ENCODE measurements at places on chromosomes 1 and 21.

DNA sequence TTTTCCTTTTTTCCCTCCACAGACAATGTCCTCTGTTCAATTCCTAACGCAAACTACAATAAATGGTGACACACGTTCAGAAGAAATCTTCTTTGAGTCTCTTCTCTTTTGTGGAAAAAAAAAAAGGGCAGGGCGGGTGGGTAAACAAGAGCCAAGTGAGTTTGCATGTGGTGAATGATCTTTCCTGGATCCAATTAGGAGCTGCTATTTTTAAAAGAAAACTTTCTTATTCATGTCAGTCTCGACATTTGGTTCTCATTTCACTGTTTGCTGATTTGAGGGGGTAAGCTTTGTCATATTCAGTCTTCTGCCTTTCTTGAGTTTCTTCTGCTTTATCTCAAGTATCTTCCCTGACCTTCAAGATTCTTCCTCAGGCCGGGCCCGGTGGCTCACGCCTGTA lies 29.2 kb upstream of the KIF1B start:
- DNase-seq: no peak

DNA sequence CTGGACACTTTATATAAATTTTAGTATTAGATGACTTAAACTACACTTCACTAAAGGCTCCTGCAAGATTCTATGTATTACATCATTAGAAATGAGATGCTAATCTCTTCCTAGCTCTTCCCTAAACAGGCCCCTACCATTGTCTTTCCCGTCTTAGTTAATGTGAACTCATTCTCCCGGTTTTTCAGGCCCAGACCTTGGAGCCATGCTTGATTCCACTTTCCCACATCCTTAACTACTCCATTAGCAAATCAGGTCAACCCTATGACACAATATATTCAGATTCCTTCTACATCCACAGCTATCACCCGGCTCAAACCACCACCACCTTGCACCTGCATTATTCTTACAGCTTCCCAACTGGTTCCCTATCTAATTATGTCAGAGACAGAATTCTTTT lies 73.3 kb downstream of the NVL start:
- no peak for DNase-seq

GRCh38 chr1:48969971-48970370 lies 193.3 kb upstream of the BEND5 start:
- no peak for DNase-seq

DNA sequence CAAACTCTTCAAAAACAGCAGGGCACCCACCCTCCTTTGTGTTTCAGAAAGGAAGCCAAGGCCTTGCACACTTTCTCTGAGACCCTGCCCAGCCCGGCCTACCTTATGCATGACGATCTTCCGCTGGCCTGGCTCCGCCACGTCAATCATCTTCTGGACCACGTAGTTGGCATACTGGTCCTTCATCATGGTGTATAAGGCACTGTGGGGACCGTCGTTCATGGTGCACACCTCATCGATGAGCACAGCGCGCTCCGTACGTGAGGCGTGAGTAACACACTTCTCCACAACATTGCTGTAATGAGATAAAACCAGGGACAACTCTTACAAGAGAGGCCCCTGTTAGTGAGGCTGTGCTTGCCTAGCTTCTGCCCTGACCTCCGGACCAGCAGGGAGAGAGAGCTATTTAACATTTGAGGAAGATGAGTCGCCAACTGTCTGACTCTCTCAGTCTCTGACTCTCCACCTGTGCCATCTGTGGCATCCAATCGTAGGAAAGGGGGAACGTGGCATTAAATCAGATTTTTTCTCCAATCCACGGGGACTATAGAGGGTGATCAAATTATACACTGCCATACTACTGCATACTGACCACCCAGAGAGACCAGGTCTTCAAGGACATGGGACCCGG lies 28.1 kb upstream of the SDC3 start:
- DNase-seq: no peak

DNA sequence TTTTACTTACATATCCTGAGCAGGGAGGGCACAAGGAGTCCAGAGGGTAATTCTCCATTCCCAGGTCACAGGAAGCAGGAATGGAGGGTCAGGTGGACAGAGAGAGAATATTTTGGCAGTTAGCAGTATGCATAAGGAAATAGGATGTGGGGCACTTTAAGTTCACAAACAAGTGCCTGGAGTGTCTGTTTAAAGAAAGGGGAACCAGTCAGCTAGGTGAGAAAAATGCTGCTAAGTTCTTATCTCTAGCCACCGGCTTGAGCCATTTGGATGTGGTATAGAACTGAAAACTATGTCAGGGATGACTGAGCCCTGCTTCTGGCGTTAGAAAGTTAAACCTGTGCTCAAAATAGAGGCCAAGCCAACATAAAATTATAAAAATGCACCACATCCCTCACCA lies 739.7 kb upstream of the NCAM2 start:
- DNase-seq: no peak

- DNase-seq: peak; percentile 64
Observed at GRCh38 chr1:242178924-242179708, 180.2 kb upstream of the MAP1LC3C start.

DNA sequence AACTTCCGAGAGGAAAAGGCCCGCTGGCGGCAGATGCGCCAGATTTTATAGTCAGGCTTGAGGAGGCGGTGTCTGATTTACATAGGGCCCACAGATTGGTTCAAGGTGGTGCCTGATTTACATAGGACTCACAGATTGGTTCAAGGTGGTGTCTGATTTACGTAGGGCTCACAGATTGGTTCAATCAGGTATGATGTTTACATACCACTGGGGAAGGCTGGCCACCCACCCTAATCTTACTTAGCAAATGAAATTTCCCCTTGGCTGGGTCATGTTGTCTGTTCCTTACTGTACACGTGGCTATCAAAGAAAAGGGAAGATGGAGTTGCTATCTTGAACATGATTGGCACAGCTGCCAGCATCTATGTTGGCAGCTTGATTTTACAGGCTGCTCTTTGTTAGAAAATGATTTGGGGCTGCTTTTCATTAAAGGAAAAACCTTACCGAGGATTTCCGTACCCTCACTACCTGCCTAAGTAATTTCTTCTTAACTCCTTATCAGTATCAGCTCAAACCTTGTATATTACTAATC lies 96.3 kb downstream of the SETD4 start:
- no peak for DNase-seq

GRCh38 chr1:231936983-231937775 lies 310.6 kb downstream of the DISC1 start:
- DNase-seq: no peak

GRCh38 chr1:60762911-60763310 lies 319.4 kb upstream of the NFIA start:
- DNase-seq: no peak

GRCh38 chr1:221863635-221864034 lies 121.7 kb upstream of the DUSP10 start:
- DNase-seq: no peak

GRCh38 chr1:231420959-231421545 lies 1.0 kb downstream of the EGLN1 start:
- DNase-seq: peak; percentile 19

GRCh38 chr1:16155537-16156410 lies at the start of gene EPHA2:
Gene EPHA2 (minus strand): TSS chr1:16156069. CDS start chr1:16155932, 137 bp downstream.
- no peak for DNase-seq

- peak; percentile 29 for DNase-seq
Observed at GRCh38 chr1:75233302-75233929, 99.2 kb downstream of the LHX8 start.

GRCh38 chr21:39048574-39048973 lies 134.7 kb downstream of the PSMG1 start:
- no peak for DNase-seq

DNA sequence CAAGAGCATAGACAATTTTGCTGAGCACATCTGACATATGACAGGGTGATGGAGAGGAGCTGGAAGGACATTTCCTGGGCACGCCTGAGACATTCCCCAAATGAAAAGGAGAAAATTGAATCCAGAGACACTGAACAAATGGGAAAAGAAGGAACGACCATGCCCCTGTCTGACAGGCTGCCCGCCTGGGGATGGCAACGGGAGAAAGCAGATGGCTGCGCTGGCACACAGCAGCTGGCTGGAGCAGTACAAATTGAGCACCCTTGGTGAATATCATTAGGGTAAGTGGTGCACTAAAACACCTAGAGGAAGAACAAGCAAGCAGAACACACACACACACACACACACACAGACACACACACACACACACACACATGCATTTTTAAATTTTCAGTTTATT lies 174.3 kb upstream of the DUSP10 start:
- DNase-seq: no peak

DNA sequence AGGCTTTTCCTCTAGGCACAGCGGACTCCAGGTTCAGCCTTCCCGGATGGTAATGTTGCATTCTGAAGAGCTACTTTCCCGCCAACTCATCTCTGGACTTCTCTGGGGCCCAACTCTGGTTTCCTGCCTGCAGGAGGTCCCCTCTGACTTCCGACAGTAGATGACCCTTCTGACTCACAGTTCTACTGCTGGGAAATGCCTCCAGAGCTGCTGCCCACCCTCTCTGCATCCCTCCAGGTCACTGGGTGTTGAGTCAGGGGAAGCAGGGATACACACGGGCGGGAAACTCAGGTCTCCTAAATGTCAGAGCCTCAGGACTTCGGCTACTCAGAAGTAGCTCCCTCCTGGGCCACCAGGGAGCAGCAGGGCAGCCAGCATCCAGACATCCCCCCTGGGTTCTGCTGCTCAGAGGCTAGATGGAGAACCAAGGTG lies 2.1 kb upstream of the KIF21B start:
- DNase-seq: no peak
